Cardiac muscle cell (in vitro differentiated cells and primary cell): ENCODE measurements at places on chromosomes 1 and 21.
A peak's percentile ranks its signal among the peaks of the same experiment; 100 is the strongest.

DNA sequence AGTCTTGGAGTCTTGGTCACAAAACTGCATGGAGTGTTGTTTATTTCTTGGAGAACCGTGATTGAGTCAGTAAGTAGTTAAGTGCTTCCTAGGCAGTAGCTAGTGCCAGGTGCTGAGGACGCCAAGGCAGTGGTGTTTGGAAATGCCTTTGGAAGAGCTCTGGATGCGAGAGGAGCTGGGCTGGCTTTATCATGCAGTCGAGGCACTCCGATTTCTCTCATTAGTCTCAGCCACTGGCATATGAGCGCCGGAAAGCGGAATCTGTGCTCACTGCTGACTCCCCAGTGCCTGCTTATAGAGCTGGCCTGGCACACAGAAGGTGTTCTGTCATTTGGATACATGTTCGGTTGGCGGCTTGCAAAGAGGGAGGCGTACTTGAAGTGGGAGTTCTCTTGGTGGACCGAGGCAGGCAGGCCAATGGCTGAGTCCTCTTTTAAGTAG lies 3.6 kb downstream of the TENT5C start:
- no peak overlapping the region for H3K27ac ChIP-seq
- H3K4me1 ChIP-seq = peaks cover 20% of the 10 kb centered on the region
- peaks cover 15% of the 10 kb centered on the region for H3K27me3 ChIP-seq
- H3K36me3 ChIP-seq = no peaks in the 10 kb centered on the region
- no peak overlapping the region for H3K4me3 ChIP-seq

- no peaks in the 10 kb centered on the region for H3K36me3 ChIP-seq
- no peak overlapping the region for H3K4me3 ChIP-seq
- H3K4me1 ChIP-seq = no peaks in the 10 kb centered on the region
- H3K27me3 ChIP-seq = no peaks in the 10 kb centered on the region
- no peak for DNase-seq
- no peak overlapping the region for H3K27ac ChIP-seq
Observed at GRCh38 chr1:210437781-210438180, 109.1 kb downstream of the HHAT start.

GRCh38 chr1:95547005-95547404 lies 313.0 kb downstream of the RWDD3 start:
- H3K4me1 ChIP-seq = peaks cover 8% of the 10 kb centered on the region
- H3K27ac ChIP-seq = no peak overlapping the region
- no peaks in the 10 kb centered on the region for H3K36me3 ChIP-seq
- no peak for DNase-seq
- H3K4me3 ChIP-seq = no peak overlapping the region

- H3K27me3 ChIP-seq = no peaks in the 10 kb centered on the region
- peak overlapping the region; percentile 43 for H3K27ac ChIP-seq
- peaks cover 21% of the 10 kb centered on the region for H3K4me1 ChIP-seq
- DNase-seq = no peak
- H3K4me3 ChIP-seq = no peak overlapping the region
Observed at GRCh38 chr1:24155011-24155782, 12.3 kb upstream of the IL22RA1 start.

DNA sequence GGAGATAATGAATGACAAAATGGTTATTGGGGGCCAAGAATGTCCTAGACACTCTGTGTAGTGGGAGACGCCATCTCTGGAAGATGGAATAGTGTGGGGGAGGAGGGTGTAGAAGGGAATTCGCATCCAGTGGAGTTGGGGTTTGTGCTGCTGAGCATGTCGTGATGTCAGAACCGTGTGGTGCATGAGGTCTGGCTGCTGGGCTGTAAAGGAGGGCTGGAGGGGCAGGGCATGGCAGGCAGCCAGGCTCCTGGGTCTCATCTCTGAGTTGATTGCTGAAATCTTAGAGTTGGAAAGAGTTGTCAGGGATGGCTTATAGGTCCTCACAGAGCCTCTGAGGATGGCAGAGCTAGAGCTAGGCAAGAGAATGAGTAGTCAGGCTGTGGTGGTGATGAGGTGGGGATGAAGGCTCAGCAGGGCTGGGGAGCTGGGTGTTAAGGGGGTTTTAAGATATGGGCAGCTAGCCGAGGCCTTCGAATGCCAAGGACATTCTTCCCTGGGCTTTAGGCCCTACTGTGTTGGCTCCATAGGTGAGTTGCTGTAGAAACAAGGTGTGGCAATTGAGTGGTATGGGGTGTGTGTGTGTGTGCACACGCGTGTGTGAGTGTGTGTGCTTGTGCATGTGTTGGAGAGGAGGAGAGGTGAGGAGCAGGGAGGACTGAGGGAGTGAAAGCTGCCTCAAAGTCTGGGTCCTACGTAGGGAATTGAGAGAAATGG lies 1.9 kb downstream of the PPFIA4 start:
- no peaks in the 10 kb centered on the region for H3K27me3 ChIP-seq
- H3K4me1 ChIP-seq = peaks cover 30% of the 10 kb centered on the region
- peak overlapping the region; percentile 61 for H3K4me3 ChIP-seq
- H3K36me3 ChIP-seq = peaks cover 9% of the 10 kb centered on the region

- peak within 1 kb of the TSS; percentile 93 for H3K27ac ChIP-seq
- DNase-seq = peak; percentile 92
- peak within 1 kb of the TSS; percentile 86 for H3K4me3 ChIP-seq
Observed at GRCh38 chr21:15064576-15065391, at the start of gene NRIP1. TSS of gene NRIP1 (minus strand) at chr21:15065000. CDS start at chr21:14968192, 96,808 bp downstream.

DNA sequence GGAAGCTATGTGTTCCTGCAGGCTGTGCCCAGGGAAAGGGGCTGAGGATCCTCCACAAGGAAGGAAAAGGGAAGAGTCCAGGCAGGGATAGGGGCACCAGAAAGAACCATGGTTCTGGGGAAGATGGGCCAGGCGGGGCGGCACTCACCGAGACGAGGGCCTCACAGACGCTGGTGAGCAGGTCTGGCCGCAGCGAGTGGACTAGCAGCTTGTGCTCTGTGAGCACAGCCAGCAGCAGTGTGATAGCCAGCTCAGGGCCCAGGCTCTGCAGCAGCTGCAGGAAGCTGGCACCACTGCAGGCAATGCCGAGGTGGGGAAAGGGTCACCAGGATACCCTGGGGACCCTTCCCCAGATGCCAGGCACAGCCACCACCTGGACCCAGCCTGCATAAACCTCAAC lies 5.8 kb downstream of the DENND4B start:
- H3K27ac ChIP-seq = no peak overlapping the region
- H3K36me3 ChIP-seq = peaks cover 33% of the 10 kb centered on the region
- H3K4me3 ChIP-seq = no peak overlapping the region
- peaks cover 5% of the 10 kb centered on the region for H3K4me1 ChIP-seq
- H3K27me3 ChIP-seq = no peaks in the 10 kb centered on the region

DNA sequence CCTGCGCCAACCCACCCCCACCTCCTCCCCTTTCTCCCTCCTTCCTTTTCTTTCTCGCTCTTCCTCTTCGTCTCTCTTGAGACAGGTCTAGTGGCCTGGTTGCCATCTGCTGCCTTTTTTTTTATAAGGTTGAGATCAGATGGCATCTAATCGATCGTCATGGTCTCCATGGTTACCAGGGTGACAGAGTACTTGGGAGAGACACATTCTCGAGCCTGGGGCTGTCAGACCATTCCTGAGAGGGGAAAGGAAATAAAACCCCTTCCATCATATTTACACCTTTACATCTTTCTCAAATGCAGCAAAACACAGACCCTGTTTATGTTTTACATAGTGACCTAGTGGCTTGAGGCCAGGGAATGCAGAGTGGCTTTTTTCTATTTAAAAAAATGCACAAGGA lies 53.5 kb upstream of the SLC22A15 start:
- H3K4me3 ChIP-seq = no peak overlapping the region
- no peak for DNase-seq
- no peaks in the 10 kb centered on the region for H3K4me1 ChIP-seq
- no peaks in the 10 kb centered on the region for H3K36me3 ChIP-seq
- H3K27ac ChIP-seq = no peak overlapping the region
- H3K27me3 ChIP-seq = peaks cover 4% of the 10 kb centered on the region

GRCh38 chr1:24963943-24964693 lies 34.0 kb upstream of the RUNX3 start:
- no peaks in the 10 kb centered on the region for H3K4me1 ChIP-seq
- H3K27me3 ChIP-seq = no peaks in the 10 kb centered on the region
- H3K36me3 ChIP-seq = no peaks in the 10 kb centered on the region

- H3K27me3 ChIP-seq = no peaks in the 10 kb centered on the region
- H3K36me3 ChIP-seq = no peaks in the 10 kb centered on the region
- no peak for DNase-seq
- H3K27ac ChIP-seq = no peak overlapping the region
- no peak overlapping the region for H3K4me3 ChIP-seq
- peaks cover 3% of the 10 kb centered on the region for H3K4me1 ChIP-seq
Observed at GRCh38 chr1:15671430-15671829, 12.7 kb upstream of the PLEKHM2 start.
